Iris pigment epithelial cell (primary cell): ENCODE measurements at places on chromosomes 11 and 22.

DNA sequence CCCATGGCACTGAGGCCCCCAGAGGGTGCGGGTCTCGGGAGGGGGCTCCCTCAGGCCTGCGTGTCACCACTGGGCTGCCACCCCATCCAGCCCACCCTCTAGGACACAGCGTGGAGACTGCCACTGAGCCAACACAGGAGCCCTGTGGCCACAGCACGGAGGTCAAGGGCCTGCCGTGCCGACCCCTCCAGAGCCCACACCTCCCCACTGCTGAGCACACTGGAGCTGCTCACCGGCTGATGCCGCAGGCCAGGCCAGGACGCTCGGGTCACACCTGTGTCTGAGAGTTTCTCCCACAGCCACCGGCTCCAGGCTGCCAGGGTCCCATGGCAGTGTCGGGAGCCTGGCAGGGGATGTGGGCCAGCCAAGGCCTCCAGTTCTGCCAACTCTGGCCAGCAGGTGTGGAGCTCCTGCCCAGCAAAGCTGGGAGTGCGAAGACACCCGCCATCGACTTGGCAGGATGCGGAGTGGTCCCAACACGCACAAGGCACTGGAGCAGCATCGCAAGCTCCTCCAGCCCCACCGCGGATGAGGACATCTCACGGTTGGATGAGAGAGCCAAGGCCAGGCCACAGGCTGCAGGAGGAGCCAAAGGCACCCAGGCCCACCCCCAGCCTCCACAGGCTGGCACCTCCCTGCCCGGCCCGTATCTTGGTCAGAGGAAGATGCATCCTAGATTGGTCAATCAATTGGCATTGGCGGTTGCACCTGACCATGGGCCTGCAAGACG, 187.1 kb downstream of the BRD1 start:
- no peak for DNase-seq

GRCh38 chr11:121958971-121959325, 157.1 kb downstream of the BLID start:
- no peak for DNase-seq

GRCh38 chr11:111101881-111102280, 143.6 kb upstream of the POU2AF2 start:
- no peak for DNase-seq

GRCh38 chr11:8533332-8533731, 60.7 kb downstream of the STK33 start:
- DNase-seq, result no peak

DNA sequence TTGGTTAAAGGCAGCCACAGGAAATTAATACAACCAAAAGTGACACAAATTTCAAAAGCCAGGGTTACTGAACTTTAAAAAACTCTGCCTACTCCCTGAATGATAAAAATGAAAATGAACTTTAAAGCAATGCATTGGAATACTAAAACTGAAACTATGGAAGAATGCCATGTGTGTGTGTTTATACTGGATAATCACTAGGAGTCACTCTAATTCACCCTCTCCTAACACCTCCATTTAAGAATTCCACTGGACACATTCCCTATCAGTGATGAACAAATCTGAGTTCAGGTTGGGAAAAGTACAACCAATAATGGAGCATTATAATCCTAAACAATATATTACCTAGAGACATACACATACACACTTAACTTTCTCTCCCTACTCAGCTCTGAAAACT, 27.5 kb upstream of the PLAAT3 start:
- DNase-seq, result no peak

DNA sequence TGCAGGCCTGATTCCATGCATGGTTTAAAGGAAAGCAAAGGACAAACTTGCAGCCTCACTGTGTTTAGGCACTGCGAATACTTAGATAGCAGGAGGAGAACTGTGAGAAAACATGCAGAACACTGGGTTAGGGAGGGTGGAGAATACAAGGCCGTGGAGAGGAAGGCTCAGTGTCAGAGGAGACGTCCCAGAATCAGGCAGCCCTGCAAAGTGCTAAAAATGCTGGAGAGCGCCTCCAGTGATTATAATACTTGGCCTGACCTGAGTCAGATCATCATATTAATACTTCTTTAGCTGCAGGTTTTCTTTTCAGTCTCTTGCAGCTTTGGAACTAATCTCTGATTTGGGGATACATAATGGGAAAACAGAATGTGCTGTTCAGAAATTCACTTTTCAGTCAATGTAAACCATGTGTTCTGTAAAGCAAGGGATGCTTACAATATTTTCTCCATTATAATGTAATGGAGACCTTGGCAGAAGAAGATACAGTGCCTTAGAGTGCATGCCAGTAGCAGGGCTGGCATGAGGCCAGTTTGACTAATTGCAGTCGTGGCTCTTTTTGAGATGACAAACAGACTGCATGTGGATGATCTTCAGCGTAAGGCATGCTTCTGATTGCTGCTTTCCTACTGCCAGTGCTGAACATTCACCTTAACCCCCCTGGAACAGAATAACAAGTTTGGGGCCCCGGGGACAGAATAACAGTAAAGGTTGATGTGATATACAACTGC, 16.8 kb downstream of the EXT2 start:
- DNase-seq, result peak; percentile 68

GRCh38 chr11:126190792-126191191, 20.7 kb downstream of the RPUSD4 start:
- no peak for DNase-seq

- peak; percentile 85 for DNase-seq
Measured at GRCh38 chr11:111585371-111585770, 16.9 kb upstream of the SIK2 start.

- peak; percentile 56 for DNase-seq
Measured at GRCh38 chr11:112795142-112795815, 165.9 kb upstream of the NCAM1 start.

- peak; percentile 75 for DNase-seq
Measured at GRCh38 chr11:7577291-7578190, 63.7 kb downstream of the PPFIBP2 start.

DNA sequence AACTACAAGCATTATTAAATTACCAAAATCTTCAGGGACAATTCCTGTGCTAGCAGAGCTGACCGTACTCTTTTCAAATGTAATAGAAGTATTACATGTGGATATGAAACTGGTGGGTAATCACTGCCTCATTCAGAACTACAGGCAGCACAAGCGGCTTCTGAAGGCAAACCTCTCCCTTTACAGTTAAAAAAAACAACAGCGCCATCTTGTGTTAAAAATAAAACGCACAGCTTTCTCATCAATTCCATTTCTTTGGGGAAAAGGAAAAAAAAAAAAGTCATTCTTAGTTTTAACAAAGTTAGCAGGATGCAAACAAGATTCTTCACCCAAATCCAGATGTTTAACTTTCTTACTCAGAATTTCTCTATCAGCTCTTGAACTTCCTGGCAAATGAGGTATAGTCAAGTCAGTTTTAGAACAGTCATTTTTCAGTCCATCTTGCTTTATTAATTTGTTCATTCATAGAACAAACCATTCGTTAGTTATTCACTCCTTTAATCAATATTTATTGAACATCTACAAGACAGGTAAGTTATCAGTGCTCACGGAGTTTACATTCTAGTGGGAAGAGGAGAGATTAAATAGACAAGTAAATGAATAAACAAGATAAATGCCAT, 331.8 kb upstream of the MPPED2 start:
- DNase-seq, result peak; percentile 40

DNA sequence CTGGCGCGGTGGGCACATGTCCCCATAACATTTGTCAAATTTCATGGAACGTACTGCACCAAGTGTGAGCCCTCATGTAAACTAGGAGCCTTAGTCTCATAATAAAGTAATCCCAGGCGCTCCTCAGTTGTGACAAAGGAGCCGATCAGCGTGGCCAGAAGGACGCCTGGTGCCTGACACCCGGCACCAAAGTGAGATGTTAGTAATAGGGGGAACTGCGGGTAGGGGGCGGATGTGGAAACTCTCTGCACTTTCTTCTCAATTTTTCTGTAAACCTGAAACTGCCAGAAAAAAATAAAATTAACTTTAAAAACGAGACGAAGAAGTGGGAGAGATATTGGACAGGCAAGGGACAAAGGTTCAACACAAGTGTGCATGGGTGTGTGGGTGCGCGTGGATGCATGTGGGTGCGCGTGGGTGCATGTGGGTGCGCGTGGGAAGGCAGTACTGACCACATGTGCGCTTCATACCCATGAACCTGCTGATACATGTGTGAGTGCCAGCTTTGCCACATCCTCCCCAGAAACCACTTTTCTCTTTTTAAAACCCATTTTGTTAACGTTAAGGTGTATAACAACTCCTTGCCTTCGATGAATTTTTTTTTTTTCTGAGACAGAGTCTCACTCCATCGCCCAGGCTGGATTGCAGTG, 55.4 kb upstream of the LINC01488 start:
- no peak for DNase-seq
